ENCODE measurements at places on chromosomes 5 and 9.
A peak's percentile ranks its signal among the peaks of the same experiment; 100 is the strongest.

DNA sequence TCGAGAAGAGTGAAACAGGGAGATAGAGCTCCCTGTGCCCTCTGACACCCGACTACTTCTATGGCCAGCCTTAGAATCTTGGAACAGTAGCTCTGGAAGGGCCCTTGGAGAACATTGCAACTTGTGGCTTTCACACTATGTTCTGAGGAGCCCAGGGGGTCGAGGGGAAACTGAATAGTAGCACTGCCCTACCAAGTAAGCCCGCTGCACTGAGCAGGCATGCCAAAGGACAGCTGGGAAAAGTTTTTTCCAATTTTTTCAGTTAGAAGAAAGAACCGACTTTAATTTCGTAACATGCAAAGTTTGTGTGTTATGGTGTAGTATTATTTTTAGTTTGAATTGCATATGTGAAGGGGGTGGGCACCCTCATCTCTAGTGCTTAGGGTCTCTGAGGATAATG is 10.9 kb downstream of the SMIM3 start:
- peak; percentile 78 for DNase-seq

- peak; percentile 79 for DNase-seq
These were observed 10.7 kb downstream of the LYSMD3 start for GRCh38 chr5:90518661-90519060.

GRCh38 chr5:139946440-139946839 is 96.7 kb downstream of the NRG2 start:
- DNase-seq, result no peak

GRCh38 chr9:4680173-4680525 is 780 bp downstream of the CDC37L1 start:
- peak; percentile 50 for DNase-seq

- DNase-seq, result no peak
These were observed 38.4 kb downstream of the PRRX2 start for GRCh38 chr9:129703667-129704355.

DNA sequence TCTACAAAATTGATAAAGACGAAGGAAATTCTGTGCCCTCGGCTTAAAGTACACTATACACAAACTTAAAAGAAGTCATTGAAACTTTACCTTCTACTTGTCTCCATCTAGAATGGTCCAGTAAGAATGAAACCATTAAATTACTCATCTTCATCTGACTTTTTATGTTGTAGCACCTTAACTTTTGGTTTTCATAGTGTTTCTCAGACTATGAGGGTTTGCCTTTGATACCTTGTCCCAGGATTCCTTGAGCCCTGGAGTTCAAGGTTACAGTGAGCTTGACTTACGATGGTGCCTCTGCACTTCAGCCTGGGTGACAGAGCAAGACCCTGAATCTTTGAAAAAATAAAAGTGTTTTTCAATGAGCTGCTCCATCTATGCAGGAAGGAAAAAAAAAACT is 132.2 kb downstream of the CDC42SE2 start:
- no peak for DNase-seq

DNA sequence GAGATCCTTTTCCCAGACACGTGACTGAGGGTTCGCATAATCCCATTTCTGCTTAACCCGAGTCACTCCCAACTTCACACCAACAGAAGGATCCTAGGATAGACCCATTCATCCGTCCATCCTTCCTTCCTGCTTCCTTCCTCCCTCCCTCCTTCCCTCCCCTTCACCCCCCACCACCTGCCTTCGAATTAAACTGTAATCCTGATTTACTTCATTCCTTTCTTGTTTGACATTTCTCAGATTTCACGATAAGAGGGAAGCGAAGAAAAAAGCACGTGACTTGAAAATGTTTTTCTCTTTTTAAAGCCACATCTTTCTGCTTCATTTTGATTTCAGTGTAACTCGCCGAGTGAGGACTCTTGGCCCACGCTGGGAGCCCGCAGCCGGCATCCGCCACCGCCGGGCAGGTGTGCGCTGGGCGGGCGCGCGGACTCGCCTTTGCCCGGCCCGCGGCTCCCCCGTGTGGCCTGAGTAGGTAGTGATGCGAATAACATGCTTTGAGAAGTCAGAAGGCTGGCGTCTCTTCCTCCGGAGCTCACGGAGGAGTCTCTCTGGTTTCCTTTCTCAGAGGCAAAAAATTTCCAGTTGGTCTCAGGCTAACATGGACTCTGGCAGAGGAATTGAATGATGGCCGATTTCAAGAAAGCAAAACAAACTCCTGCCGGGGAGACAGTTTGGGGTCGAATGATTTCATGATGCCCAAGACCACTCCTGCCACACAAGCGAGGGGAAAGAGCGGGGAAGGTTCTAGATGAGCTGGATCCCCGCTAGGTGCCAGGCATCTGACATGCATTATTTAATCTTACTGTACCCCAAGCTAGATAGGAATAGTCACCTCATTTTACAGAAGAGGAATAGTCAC is 117.7 kb downstream of the SLC12A2 start:
- peak; percentile 76 for DNase-seq

DNA sequence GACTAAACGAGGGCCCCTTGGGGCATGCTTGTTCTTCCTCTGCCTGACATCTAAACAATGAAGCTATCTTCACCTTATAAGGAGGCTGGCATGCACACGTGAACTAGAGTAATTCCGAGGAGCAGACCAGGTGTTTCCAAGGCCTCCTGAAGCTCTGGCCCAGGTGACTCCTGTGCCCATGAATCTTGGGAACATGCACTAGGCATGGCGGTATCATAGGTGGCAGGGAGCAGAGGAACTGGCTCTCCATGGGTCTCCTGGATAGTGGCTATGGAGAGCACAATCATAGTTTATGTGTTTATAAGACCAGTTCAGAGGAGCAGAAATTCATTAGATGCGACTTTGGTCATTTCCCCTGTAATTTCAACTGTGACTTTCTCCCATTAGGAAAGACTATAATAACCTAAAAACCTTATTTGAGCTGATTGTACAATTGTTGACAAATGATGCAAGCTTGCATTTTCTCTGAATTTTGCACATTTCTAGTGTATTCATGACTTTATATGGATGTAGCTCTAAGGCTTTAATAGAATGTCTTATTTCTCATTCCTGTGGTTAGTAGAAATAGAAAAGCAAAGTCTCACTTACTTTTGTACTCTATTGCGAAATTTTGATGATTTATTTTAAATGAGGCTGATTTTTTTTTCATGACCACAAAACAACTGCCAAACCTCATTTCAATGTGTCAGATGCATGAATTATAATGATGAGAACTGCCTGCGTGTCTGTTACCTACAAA is 135.3 kb upstream of the RPS23 start:
- DNase-seq, result peak; percentile 94

GRCh38 chr5:124738681-124739633 is 7.5 kb downstream of the ZNF608 start:
- DNase-seq, result no peak

- peak; percentile 53 for DNase-seq
These were observed 73.9 kb downstream of the ATG10 start for GRCh38 chr5:82045554-82046275.

GRCh38 chr5:61657686-61658085 is 325.6 kb downstream of the ZSWIM6 start:
- no peak for DNase-seq

DNA sequence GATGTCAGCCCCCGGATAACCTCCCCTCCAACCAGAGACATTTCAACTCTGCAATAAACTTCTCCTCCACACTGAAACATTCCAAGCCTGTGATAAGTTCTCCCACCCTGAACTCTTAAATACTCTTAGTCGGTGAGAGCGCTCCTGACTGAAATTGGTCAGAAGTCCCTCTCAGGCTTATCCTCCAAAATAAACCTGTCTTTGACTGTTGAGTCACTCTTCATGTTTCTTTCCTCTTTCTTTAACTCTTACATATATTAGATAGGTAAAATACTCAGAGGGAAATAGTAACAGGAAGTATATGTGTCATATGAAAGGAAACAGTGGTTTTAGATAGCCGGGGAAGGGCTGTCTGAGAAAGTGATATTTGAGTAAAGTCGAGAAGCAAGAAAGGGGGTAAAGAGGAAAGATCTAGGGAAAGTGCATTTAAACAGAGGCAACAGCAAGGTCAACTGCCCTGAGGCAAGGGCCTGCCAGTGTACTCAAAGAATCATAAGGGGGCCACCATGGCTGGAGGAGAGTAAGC is 11.0 kb upstream of the FAM81B start:
- no peak for DNase-seq

DNA sequence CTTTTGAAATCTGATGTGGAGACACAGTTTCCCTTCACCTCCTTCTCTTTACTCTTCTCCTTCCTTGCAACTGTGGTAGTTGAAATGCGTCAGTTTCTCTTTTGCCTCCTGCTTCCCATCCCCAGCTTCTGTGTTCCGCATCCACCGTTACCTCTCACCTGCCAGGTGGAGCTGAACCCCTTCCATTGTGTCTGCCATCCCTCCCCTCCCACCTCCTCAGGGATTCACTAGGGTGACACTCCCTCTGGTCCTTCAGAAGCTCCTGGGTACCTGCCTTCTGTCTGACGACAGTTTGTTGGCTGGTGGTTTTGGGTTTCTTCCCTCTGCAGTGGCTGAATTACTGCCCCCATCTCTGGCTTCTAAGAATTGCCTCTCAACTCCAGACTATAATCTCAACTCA is 132.1 kb downstream of the SLC24A2 start:
- DNase-seq, result no peak

DNA sequence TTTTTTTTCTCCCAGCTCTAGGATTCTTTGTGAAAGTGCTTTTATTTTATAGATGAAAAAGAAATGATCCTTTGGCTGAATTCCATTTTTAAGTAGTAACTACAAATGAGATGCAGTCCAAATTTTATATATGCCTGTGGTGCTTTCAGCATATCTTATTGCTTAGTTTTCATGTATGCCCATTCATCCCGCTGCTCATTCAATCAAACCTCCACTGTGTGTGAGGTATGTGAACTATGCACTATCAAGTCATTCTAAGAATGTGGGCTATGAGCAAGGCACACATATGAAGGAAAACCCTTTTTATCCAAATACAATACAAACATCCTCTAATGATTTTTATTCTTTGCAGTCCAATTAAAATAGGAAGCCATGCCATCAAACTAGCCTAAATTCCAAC is 1069.1 kb upstream of the DMAC1 start:
- peak; percentile 44 for DNase-seq

GRCh38 chr5:122404018-122404417 is 92.0 kb downstream of the SNCAIP start:
- DNase-seq, result no peak

GRCh38 chr9:79975621-79976256 is 404.0 kb downstream of the TLE4 start:
- DNase-seq, result peak; percentile 19

DNA sequence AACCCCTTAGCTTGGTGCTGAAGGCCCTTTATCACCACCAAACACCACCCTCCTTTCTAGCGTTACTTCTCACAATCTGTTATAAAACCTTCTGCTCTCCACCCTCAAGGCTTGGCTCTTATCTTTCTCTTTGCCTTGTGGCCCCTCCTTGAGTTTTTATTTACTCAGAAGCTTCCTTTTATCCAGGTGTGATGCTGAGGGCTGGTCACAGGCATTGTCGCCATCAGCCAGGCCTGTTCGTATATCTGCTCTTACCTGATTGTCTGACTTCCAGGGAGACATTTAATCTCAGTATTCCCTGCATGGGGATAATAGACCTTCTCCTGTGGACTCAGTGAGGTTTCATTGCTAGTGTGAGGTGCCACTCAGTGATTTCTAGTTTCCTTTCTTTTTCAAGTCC is 34.2 kb downstream of the MEGF10 start:
- no peak for DNase-seq

All from choroid plexus epithelial cell (primary cell).